ENCODE measurements at places on chromosomes 5 and 9. TPM values are rescaled to one million over a fixed set of nuclear protein-coding genes. Genes with fewer than 3 reads are reported as not detected.

IFNA17 gene
- polyA plus RNA-seq: not detected

DNA sequence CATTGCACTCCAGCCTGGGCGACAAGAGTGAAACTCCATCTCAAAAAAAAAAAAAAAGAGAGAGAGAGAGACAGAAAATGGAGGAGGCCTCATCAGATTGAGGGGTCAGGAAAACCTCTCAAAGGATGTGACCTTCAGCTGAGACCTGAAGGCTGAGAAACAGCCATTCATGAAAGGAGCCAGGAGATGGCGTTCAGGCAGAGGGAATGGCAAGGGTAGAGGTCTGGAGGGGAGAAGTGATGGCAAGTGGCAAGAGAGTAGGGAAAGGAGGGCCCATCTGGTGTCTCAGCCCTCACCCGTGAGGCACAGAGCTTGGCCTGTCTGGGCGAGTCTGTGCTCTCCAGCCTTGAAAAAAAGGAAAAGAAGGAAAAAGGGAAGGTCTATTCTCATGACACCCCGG is 17.0 kb downstream of the CAMK2A start:
- no peak for DNase-seq
- no peaks in the 10 kb centered on the region for H3K27me3 ChIP-seq
- H3K4me1 ChIP-seq: no peaks in the 10 kb centered on the region
- H3K36me3 ChIP-seq: no peaks in the 10 kb centered on the region
- no peak overlapping the region for H3K4me3 ChIP-seq

ITGA2 gene
- not detected for polyA plus RNA-seq

DNA sequence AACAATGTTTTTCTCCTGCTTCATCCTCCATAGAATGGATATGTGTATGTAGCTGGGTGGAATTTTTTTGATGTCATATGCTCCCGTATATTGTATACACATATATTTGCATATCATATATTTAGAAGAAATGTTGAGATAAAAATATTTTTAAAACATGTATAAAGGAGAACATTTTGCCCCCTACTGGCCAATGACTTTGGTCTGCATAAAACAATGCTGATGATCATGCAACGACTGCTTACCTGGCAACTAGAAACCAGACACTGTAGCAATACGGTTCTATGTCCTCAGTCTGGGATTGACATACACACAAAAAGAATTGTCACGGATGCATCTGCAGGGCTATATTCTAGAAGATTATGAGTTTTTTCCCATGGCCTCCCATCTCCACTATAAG is 503.6 kb downstream of the ELAVL2 start:
- no peaks in the 10 kb centered on the region for H3K36me3 ChIP-seq
- H3K27me3 ChIP-seq: no peaks in the 10 kb centered on the region
- H3K27ac ChIP-seq: no peak overlapping the region
- H3K4me3 ChIP-seq: no peak overlapping the region
- no peak for DNase-seq
- H3K4me1 ChIP-seq: no peaks in the 10 kb centered on the region

GRCh38 chr5:94080390-94080789 is 339.0 kb upstream of the POU5F2 start:
- H3K4me3 ChIP-seq: no peak overlapping the region
- H3K4me1 ChIP-seq: no peaks in the 10 kb centered on the region
- no peaks in the 10 kb centered on the region for H3K36me3 ChIP-seq
- H3K27ac ChIP-seq: no peak overlapping the region
- no peak for DNase-seq

DNA sequence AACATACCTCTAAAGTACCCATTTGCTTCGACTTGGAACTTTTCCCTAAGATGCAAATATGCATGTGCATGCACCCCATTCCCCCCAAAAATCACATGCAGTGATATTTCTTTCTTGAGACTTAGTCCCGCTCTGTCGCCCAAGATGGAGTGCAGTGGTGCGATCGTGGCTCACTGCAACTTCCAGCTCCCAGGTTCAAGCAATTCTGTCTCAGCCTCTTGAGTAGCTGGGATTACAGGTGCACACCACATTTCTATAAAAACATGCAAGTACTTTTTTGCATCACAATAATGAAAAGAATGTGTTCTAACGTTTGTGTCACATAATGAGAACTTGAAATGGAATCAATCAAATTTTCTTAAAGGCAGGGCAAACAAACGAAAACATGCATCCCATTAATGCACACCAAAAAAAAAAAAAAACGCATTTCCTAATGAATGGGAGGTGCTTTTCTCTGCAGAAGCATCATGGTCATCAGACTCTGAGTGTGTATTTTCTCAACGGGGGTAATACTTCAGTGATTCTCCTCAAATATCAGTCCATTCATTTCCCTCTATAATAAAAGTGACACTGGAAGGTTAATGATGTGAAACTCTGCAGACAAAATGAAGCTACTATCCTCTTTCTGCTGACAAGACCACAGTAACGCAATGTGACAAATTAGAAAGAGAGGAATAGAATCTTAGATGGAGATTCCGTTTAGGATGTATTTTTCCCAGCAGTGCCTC is 389.4 kb downstream of the CTNND2 start:
- no peaks in the 10 kb centered on the region for H3K36me3 ChIP-seq
- no peak overlapping the region for H3K27ac ChIP-seq
- no peaks in the 10 kb centered on the region for H3K27me3 ChIP-seq
- no peak overlapping the region for H3K4me3 ChIP-seq
- DNase-seq: no peak

- H3K4me1 ChIP-seq: no peaks in the 10 kb centered on the region
- H3K27me3 ChIP-seq: no peaks in the 10 kb centered on the region
- no peak overlapping the region for H3K27ac ChIP-seq
- no peak overlapping the region for H3K4me3 ChIP-seq
- no peak for DNase-seq
These were observed 337.7 kb downstream of the CDK5RAP2 start for GRCh38 chr9:120242116-120242811.

SPATA31C1 gene
- polyA plus RNA-seq: not detected

GLDC gene
- not detected for polyA plus RNA-seq

CEP72 gene
- polyA plus RNA-seq: 0.13 TPM

PPP3R2 gene
- polyA plus RNA-seq: not detected

INSL4 gene
- polyA plus RNA-seq: not detected

DNA sequence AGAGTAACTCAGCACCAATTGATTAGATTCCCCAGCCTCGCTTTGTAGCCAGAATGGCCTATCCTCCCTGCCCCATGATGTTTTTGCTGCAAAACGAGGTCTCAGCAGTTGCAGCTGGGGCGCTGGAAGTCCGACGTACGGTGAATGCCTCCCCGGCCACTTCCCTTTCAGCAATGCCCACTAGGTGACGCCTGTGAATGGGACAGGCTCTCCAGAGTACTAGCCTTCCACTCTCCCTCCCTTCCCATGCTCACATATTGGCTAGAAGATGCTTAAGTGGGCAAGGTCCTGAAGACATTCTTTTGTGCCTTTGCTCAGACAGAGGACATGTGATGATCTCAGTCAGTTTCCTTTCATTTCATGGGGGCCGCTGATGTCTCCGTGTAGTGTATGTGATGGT is 50.8 kb downstream of the DMRT2 start:
- H3K4me1 ChIP-seq: no peaks in the 10 kb centered on the region
- DNase-seq: no peak
- H3K4me3 ChIP-seq: no peak overlapping the region
- no peak overlapping the region for H3K27ac ChIP-seq
- H3K27me3 ChIP-seq: peaks cover 6% of the 10 kb centered on the region

- no peaks in the 10 kb centered on the region for H3K36me3 ChIP-seq
- peak; percentile 1 for DNase-seq
- H3K27ac ChIP-seq: no peak overlapping the region
- H3K27me3 ChIP-seq: no peaks in the 10 kb centered on the region
These were observed 94.5 kb downstream of the LMX1B start for GRCh38 chr9:126708178-126708577.

DNA sequence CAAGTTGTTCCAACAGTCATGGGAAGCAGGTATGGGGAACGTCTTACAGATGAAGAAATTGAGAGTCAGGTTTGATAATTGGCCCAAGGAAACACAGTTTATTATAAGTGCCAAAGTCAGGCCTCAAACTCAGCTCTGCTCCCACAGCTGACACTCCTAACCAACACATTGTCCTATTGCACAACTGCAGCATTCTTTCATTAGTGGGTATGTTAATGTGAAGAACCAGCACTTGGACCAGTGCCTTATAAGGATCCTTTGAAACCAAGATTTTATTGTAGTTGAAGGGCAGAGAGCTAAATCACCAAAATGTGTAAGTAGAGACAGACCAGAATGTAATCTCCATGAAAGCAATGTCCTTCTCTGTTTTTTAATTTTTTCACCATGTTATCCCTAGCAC is 56.1 kb downstream of the GRIA1 start:
- DNase-seq: no peak
- no peaks in the 10 kb centered on the region for H3K4me1 ChIP-seq
- H3K27ac ChIP-seq: no peak overlapping the region

- no peak overlapping the region for H3K4me3 ChIP-seq
- no peak for DNase-seq
- H3K27ac ChIP-seq: no peak overlapping the region
- H3K4me1 ChIP-seq: no peaks in the 10 kb centered on the region
- no peaks in the 10 kb centered on the region for H3K27me3 ChIP-seq
- no peaks in the 10 kb centered on the region for H3K36me3 ChIP-seq
These were observed 10.8 kb downstream of the SAXO1 start for GRCh38 chr9:19022206-19022605.

FAM200C gene
- polyA plus RNA-seq: not detected

DNA sequence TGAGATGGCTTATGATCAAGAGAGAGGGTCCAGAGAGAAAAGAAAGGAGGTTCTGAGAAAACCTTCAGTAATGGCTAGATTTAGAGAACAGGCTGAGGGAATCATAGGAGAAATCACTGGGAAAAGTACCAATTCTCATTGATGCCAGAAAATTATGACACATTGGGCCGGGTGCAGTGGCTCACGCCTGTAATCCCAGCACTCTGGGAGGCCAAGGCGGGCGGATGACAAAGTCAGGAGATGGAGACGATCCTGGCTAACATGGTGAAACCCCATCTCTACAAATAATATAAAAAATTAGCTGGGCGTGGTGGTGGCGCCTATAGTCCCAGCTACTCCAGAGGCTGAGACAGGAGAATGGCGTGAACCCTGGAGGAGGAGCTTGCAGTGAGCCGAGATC is 29.5 kb upstream of the PLIN2 start:
- no peaks in the 10 kb centered on the region for H3K36me3 ChIP-seq
- no peak for DNase-seq
- H3K27me3 ChIP-seq: no peaks in the 10 kb centered on the region
- H3K4me1 ChIP-seq: peaks cover 36% of the 10 kb centered on the region

DNA sequence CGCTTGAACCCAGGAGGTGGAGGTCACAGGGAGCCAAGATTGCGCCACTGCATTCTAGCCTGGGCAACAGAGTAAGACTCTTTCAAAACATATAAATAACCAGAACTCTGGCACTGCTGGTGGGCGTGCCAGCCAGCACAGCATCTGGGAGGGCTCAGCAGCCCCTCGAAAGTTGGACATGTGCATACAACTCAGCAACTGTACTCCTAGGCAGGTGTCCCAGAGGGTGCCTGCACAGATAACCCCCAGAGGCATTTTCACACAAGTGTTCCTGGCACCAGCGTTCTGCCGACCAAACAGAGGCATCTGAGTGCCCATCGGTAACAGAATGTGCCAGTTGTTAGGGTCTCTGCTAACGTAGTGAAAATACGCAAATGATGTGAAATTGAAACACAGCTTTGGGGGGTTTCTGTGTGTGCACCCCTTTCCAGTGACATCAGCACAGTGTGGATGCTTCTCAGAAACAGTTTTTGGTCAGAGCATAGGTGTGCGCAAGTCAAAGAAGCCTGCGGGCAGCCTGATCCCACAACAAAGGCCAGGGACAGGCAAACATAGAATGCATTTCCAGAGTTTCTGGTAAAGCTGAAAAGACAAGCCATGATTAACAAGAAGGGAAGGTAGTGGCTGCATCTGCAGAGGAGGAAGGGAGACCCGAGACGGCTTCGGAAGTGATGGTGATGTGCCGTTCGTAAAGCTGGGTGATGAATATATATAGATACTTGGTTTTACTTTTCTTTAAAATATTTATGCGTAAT is 190.2 kb downstream of the CACNA1B start:
- no peak overlapping the region for H3K4me3 ChIP-seq
- H3K4me1 ChIP-seq: no peaks in the 10 kb centered on the region
- no peak for DNase-seq
- H3K27ac ChIP-seq: no peak overlapping the region
- H3K36me3 ChIP-seq: no peaks in the 10 kb centered on the region

GRCh38 chr5:110726249-110727024 is at the start of gene TMEM232:
Gene TMEM232 (minus strand): TSS chr5:110726671. CDS start chr5:110667352, 59,319 bp downstream.
- DNase-seq: peak; percentile 62

GRCh38 chr5:102823441-102823874 is 68.4 kb downstream of the PAM start:
- H3K36me3 ChIP-seq: no peaks in the 10 kb centered on the region
- no peak overlapping the region for H3K4me3 ChIP-seq
- H3K27ac ChIP-seq: no peak overlapping the region
- H3K4me1 ChIP-seq: peaks cover 1% of the 10 kb centered on the region

ISL1 gene
- not detected for polyA plus RNA-seq

BSPRY gene
- not detected for polyA plus RNA-seq

- no peak overlapping the region for H3K27ac ChIP-seq
- no peak overlapping the region for H3K4me3 ChIP-seq
- no peak for DNase-seq
- H3K4me1 ChIP-seq: no peaks in the 10 kb centered on the region
- H3K27me3 ChIP-seq: no peaks in the 10 kb centered on the region
These were observed 182.1 kb upstream of the ACTBL2 start for GRCh38 chr5:57664700-57665099.

- no peak overlapping the region for H3K27ac ChIP-seq
- H3K27me3 ChIP-seq: peaks cover 87% of the 10 kb centered on the region
- DNase-seq: no peak
- no peaks in the 10 kb centered on the region for H3K4me1 ChIP-seq
- no peak overlapping the region for H3K4me3 ChIP-seq
These were observed 45.3 kb downstream of the PTPN3 start for GRCh38 chr9:109452761-109453160.

DNA sequence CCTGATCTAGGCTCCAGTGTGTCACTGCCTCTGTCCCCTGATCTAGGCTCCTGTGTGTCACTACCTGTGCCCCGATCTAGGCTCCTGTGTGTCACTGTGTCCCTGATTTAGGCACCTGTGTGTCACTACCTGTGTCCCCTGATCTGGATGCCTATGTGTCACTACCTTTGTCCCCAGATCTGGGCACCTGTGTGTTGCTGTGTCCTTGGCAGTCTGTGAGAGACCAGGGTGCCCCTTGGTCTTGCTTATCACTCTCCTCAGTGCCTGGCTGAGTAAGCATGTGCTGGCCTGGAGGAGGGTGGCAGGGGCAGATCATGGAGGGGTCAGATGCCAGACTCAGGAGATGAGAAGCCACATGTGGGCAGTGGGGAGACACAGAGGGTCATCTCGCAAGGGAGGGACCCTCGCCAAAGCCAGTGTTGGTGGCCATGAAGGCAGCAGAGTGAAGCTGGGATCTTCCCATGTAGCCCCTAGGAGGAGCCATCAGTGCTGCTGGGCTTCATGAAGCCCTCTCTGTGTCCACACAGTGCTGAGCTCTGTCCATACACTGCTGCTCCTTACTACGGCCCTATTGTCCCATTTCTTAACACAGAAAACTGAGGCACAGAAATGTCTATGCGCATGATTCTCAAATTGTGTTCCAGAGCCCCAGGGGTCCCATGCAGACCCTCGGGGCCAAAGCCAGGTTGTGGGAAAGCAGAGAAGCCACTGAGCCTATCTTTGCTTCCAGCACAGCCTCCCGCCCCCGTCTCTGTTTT is 15.5 kb downstream of the OLFML2A start:
- DNase-seq: no peak
- H3K4me1 ChIP-seq: peaks cover 5% of the 10 kb centered on the region
- no peaks in the 10 kb centered on the region for H3K36me3 ChIP-seq
- H3K4me3 ChIP-seq: no peak overlapping the region
- H3K27me3 ChIP-seq: no peaks in the 10 kb centered on the region

GFRA3 gene
- not detected for polyA plus RNA-seq
